SK-MEL-5 (cell line): ENCODE measurements at places on chromosomes 6 and 20.

- no peak for DNase-seq
These were observed 242.4 kb downstream of the ALDH8A1 start for GRCh38 chr6:134707342-134708031.

DNA sequence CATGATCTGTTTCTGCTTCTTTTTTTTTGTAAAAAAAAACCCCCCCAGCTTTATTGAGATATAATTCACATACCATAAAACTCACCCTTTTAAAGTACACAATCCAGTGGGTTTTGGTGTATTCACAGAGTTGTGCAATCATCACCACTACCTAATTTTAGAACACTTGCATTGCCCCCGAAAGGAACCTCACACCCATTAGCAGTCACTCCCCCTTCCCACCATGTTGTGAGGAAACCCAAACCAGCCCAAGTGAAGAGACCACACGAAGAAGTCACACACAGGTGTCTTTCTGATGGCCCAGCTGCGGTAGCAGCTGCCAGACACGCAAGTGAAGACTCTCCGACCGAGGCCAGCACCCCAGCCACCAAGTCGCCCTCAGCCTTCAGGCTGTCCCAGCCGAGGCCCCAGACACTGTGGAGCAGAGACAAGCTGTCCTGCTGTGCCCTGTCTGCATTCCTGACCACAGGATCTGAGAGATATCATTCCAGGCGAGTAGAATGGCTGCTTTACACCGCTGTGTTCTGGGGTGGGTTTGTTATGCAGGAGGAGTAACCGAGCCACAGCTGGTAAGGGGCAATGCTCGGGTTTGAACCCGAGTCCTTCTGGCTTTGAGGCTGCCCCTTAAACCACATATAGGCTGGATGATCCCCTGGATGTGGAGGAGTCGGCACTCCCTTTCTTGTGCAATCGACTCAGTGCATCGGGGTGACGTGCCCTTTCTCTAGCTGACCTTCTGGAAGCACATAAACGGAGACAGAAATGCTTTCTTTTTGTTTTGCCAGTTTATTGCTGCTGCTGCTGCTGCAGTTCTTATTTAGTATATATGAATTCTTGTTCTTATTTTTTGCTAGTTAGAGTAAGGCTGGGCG is 59.1 kb upstream of the PTPN1 start:
- no peak for DNase-seq

- no peak for DNase-seq
These were observed 144.1 kb downstream of the MRPL14 start for GRCh38 chr6:43983191-43983590.

DNA sequence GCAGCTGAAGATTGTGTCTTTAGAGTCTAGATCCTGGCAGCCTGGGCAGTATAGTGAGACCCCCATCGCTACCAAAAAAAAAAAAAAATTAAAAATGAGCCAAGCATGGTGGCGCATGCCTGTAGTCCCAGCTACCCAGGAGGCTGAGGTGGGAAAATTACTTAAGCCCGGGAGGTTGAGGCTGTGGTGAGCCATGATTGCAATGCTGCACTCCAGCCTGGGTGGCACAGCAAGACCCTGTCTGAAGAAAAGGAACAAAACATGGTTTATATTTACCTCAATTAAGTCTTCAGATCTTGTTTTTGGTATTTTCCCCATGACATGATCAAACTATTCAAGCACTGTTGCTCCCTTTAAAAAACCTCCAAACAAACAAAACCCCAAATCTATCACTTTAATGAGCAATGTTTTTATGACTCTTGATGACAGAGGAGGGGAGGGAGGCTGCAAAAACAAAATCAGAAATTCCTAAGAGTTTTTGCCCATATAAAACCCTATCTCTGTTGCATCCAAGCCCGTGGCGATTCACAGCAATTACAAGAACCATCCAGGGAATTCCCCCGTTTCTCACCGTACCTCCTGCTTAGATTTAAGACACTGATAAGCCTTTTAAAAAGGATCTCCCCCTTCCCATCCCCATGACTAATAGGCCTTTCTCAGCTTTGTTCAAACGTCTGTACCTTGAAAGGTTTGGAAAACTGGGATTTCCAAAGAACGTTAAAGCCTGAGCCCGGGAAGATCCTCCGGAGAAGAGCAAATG is 259.9 kb downstream of the BMP7 start:
- DNase-seq = no peak

DNA sequence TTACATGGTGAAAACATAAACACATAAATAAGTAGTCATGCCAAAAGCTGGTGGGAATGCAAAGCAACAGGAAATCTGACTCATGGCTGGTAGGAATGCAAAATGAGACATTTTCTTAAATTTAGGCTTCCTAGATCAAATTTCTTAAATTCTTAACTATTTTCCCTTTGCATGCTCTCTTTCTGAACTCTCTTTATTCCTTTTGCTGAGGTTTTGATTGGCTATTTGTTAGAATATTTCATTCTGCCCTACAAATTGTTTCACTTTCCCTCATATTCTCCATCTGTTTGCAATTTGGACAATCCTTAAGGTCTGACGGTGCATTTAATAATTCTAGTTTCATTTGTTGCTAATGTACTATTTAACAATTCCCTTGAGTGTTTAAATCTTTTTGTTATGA is 437.5 kb upstream of the RGS17 start:
- no peak for DNase-seq

GRCh38 chr20:32457479-32457986 is 99.4 kb downstream of the ASXL1 start:
- peak; percentile 42 for DNase-seq

- DNase-seq = no peak
These were observed 1.1 kb downstream of the BAG2 start for GRCh38 chr6:57173056-57173885.

DNA sequence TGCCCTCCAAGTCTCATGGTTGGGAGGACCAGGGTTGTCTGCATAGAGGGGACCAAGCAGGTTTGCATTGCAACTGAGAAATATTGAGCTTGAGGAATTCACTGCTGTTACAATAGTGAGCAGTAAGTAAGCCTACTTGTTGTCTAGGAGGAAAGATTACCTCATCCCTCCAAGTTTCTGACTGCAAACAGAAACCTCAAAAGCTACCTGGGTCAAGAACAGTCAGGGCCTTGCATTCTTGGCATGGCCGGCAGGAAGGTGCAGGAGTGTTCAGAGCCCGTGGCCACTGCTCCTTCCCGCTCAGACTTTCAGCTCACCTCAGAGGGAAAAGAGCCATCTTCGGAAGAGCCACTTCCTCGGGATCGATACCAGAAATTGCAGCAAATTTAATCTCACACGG is 46.0 kb upstream of the DOK5 start:
- no peak for DNase-seq

DNA sequence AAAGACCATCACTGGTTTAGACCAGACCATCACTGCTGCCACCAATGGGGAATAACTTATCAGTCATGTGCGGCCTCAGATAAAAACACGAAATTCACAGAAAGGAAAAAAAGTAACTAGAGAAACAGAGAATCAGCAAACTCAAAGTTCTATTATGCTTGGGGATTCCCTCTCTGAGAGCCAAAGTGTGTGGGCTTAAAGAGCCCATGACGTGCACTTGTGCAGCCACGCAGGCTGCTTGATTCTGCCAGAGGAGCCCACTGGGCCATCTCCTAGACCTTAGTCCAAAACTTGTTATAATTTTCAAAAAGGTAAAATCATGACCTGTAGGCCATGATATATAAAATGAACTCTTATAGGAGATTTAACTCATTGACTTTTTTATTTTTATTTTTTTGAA is 15.2 kb downstream of the RAB44 start:
- no peak for DNase-seq

DNA sequence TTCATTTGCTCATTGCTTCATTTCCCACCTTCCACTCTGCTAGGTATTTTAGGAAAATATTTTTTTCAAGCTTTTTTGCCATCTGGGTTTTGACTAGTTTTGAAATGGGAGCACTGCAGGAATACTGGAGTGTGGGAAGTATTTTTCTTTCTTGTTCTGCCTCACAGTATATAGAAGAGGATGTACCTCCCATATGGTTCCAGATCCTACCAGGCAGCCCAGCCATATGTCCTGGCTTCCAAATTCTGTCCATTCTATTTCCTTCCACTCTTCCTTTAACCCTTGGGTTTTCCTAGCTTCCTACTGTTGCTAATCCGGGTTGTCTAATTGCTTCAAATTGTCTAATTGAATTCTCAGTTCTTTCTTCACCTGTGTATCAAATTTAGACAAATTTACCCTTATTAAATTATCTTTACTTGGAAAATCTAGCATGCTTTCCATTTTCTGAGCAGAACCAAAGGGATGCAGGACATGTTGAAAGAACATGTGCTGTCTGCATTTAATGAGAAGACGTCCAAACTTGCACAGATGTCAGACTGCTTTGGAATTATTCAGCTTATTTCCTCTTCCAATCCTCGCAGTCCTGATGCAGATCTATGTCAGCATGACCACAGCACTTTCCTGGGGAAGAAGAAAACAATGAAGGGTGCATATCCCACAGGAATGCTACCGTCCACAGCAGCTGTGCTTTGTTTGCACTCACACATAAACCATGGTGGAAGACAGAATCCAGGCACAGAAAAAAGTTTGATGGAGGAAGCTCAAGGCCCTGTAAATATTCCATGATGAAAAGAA is 1273.9 kb upstream of the MAP3K7 start:
- no peak for DNase-seq

DNA sequence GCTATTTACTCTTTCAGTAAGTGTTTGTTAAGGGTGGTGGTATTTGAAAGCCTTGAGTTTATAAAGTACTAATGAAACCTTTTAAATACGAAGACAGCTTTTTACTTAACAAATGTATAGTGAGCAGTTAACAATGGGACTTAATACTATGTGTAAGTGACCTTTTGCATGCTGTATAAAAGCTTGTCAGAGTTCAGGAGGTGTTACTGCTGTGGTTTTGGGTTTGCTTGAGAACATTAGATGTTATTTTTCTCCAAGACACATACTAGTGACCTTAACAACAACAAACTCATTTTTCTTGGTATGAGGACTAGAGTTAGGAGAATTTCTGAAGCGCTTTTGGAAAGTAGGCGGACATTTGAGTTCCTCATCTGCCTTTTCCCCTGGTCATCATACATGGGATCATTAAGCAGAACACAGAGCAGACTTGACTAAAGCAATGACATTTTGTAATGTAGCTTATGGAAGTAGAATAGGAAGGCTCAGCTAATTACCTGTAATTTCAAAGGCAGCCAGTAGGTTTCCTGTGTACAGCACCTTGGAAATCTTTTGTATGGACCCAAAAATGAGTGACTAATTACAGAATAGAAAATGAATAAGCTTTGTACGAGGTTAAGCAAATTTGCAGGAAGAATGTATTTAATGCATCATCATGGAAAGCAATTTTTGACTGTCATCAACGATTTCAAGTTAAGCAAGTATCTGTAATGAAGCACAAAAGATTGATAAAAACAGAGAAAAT is 14.1 kb downstream of the CDYL start:
- no peak for DNase-seq

DNA sequence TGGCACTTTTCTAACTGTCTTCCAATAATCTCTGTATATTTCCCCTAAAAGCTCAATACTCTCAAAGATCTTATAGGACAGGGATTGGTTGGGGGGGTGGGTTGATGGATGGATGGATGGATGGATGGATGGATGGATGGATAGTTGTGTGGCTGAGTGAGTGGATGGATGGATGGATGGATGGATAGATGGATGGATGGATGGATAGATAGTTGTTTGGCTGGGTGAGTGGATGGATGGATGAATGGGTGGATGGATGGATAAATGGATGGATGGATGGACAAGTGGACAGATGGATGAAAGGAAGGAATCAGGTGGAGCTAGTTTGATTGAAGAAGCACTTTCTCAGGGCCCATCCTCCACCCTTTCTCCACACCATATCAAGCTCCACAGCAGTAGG is 388.8 kb downstream of the CDC5L start:
- DNase-seq = no peak

DNA sequence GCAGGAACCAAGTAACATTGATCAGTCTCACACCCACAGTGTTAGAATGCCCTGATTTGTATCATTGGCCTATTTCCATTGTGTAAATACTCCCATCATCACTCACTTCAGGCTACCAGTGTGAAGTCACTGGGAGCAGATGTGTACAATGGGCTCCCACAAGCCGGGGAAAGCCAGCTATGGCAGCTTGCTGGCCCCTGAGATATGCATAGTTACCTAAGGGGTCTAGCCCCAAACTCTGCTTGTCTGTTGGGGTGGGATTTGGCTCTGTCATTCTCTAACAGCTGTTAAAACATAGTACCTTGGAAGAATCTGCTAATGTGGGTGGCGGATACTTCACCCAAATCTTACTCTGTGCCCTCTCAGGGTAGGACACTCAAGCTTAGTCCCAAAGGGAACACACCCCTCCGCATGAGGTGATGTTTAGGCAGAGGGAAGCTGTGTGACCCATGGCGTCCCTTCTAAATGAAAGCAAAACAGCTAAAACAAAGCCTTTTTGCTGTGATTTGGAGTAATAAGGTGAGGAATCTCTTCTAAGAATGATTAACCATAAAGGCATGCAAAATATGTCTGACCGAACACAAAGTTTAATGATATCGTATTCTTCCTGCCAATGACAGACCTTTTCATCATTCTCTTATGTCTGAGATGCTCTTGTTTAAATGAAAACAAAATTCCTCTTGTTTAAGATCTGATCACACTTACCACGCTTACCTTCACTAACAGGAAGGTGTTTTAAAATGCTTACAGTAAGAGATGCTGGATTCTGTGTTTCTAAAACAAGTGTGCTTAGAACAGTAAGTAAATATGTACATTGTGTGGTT is 45.9 kb upstream of the PXDC1 start:
- DNase-seq = peak; percentile 27

DNA sequence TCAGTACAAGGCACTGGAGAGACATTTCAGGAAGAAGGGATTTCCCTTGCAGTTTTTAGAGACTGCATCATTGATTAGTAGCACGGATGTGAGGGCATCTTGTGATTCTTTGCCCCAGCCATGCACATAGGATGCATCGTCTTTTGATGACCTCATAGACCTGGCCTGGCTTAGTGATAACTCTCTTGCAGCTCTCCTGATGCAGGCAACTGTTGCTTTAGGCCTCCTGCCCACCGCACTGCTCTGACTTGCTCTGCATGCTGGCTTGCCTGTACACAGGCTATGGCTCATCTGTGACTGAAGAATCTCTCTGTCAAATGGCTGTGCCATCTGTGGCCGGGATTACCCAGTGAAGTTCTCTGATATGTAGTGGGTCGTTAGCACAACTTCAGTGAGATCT is 207.7 kb upstream of the PTCHD4 start:
- DNase-seq = no peak

DNA sequence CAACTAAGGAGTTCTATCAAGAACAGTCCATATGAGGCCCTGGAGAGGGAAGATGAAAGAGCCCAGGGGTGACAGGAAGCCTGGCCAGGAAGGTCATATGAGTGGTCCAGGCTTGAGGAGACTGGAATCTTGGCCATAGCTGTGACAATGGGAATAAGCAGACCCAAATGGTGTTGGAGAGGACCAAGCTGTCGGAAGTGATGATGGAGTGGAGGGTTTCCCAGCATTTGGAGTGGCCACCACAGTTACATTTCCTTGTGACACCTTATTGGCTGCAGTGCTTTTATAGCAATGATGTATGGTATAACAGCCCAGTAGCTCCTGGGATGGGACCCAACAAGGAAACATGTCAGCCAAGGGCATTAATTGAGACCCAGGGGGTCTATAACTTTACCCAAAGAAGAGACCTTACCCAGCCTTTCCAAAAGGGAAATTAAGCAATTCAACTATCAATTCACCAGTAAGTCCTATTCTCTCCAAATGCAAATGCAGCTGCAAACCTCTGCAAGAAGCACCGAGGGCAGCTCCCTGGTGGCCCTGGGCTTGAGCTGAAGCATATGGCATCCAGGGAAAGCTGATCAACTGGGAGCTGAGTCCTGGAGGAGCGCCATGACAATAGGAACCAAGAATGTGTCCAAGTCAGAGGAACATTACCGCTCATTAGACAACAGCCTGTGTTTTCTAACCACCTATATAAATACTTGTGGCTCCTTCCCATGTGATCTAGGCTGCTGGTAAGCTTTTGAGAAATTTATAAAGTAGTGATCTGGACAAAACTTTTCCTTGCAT is 219.4 kb downstream of the SOD2 start:
- DNase-seq = no peak
